Left ventricle myocardium inferior (tissue), 1 donor: ENCODE measurements at places on chromosomes 2 and 18.

- no peak for DNase-seq
These were observed 269.0 kb downstream of the TFCP2L1 start for GRCh38 chr2:121015971-121016485.

DNA sequence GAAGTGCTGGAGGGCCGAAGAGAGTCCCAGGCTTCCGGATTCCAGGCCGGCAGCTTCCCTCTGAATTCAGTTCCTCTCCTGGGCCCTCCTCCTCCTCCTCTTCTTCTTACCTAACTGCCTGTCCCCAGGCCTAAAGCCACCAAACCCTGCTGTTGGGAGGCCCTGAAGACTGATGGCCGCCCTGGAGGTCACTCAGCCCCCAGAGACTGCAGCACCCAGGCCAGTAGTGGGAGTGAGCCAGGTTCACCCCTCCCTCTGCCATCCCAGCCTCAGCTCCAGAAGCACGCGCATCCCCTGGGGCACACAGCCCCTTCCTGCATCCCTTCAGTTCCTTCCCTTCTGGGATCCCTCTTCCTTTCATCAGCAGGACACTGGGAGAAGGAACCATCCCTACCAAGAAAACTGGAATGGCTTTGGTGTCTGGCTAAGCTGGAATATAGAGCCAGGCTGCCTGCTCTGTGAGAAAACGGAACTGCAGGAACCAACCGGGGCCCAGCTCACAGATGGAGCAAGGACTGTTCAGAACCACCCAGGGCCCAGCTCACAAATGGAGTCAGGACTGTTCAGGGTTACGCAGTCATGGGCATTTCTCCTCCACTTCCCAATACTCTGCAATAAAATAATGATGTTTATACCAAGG, 127.4 kb downstream of the NDUFA10 start:
- DNase-seq, result no peak

DNA sequence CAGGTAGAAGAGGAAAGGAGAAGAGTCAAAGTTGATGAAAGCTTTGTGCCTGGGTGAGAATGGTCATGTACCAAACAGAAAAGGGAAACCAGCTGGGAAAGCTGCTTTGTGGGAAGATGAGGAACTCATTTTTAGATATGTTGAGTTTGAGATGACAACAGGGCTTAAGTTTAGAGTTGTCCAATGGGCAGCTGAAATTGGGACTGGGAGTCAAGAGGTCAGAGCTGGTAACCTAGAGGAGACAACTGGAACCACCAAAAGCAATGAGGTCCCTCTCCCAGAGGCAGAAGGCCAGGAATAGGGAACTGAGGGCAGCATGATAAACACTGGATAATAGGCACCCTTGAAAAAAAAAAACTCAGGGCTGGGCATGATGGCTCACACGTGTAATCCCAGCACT, 48.8 kb downstream of the SLC4A1AP start:
- no peak for DNase-seq

DNA sequence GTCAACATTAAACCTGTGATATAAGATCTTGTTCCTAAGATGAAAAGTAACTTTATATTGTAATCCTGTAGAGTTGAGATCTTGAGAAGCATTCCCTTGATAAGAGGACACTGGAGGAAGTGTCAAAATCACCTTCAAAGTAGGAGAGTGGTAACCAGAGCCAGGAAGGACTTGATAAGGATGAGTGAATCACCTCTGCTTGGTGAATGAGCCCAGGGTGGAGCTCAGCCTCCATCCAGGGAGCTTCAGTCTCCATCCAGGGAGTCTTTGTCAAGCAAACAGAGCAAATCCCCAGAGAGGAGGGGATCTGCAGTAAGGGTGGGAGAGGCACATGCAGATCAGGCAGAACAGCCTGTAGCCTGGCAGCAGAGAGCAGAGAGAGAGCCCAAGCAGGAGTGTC, 167.1 kb upstream of the SIX2 start:
- no peak for DNase-seq

GRCh38 chr2:48319863-48320262, 210.1 kb upstream of the STON1 start:
- DNase-seq, result no peak

DNA sequence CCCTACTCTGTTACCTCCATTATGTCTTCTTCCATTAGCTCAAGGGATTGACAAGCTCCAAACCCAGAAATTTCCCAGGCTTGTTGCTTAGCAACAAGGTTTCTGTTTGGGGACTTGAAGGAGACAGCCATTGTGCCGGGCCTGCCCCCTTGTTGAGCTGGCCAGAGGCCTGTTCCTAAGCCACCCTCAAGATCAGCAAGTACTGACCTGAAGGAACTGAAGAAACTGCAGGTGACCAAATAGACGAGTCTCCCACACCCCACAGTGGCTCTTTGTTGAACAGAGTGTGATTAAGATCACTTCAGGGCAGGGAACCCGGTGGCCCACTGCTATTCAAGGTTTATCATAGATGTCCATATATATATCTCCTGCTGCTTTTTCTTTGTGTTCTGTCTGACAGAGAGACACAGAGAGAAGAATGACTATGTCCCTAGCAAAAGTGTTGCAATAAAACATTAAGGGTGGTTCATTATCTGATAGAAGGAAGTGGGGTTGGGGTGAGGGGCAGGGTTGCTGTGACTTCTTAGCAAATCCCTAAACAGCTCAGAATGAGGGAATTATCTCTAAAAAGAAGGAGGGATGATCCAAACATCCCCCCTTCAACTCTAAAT, 69.2 kb downstream of the RNF144A start:
- no peak for DNase-seq

GRCh38 chr18:13124411-13124810, 94.1 kb upstream of the LDLRAD4 start:
- DNase-seq, result no peak

- no peak for DNase-seq
These were observed 109.1 kb downstream of the HDAC4 start for GRCh38 chr2:239291475-239292350.

- DNase-seq, result no peak
These were observed 31.5 kb downstream of the RBFA start for GRCh38 chr18:80065705-80066104.

DNA sequence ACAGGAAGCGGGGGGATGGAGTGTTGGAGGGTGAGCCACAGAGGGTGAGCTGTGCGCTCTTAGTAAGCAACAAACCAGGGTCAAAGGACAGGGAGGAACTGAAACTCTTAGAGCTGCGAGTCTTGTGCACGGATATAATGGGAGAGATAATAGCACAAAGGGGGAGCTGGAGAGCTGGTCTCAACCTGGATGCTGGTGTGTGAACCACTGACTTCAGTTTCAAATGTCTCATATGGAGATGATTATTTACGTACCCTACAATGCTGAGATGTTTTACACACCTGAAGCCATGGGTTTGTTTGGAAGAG, 35.9 kb downstream of the PTGR3 start:
- DNase-seq, result no peak

- DNase-seq, result no peak
These were observed 1255.2 kb downstream of the CNTNAP5 start for GRCh38 chr2:125280265-125280664.

GRCh38 chr2:216761133-216761532, 65.8 kb upstream of the IGFBP5 start:
- no peak for DNase-seq

DNA sequence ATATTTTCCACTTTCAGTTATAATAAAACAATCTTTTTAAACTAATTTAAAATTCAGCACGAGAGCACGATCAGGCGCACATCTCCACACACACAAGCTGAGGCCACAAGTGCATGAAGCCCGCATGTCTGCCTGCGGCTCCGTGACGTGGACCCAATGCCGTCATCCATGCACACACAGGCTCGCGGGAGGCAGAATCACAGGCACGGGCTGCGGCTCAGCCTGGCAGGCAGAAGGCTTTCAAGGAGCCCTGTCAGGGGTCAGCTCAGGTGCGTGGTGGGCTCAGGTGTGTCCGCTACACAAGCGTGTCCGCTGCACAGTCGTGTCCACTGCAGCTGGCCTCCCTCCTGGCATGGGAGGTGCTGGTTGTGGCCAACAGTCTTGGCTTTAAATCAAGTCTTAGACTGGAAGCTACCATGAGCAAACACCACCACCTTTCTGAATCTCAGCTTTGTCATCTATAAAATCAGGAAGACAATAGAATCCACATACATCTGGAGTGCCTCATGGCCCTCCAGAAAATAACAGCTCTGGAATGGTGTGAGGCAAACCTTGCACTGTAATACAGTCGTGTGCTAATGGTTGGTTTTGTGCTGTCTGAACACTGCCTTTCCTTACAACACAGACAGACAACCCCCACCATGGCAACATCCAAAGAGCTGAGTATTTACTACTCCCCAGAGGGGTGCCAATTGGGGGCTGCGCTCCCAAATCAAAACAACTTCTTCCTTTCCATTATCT, 210.1 kb downstream of the NDUFA10 start:
- peak; percentile 14 for DNase-seq

DNA sequence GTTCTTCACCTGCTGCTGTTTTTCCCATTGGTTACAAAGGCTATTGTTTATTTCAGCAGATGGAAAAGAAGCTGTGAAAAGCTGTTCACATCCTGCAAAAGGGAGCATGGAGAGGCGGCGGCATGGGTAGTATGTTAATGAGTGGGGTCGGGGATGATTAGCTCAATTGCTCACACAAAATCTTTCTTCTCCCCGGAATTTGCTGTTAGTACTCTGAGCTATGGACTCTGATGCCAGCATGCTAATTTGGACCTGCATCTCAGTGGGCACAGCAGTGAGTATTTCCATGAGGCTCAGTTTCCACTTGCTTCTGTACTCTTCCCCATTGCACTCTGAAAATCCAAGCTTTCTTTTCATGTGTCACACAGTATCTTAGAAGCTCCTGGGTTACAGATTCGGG, 61.6 kb downstream of the DNER start:
- DNase-seq, result no peak

- no peak for DNase-seq
These were observed 121.2 kb downstream of the LYPD6 start for GRCh38 chr2:149451417-149452165.

DNA sequence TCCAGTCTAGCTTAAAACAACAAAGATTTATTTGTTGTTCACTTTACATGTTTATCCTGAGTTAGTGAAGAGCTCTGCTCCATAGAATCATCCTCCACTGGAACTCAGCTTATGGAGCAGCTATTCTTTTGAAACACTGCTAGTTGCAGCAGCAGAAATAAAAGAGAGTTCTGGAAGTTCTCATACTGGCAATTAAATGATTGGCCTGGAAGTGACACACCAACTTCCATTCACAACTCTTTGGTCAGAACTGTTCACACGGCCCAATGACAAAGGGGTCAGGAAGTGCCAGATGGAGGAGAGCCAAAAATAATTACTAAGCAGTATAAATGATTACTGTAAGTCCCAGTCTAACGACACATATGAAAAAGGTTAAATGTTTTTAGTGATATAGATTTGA, 39.1 kb downstream of the FBXO11 start:
- no peak for DNase-seq

DNA sequence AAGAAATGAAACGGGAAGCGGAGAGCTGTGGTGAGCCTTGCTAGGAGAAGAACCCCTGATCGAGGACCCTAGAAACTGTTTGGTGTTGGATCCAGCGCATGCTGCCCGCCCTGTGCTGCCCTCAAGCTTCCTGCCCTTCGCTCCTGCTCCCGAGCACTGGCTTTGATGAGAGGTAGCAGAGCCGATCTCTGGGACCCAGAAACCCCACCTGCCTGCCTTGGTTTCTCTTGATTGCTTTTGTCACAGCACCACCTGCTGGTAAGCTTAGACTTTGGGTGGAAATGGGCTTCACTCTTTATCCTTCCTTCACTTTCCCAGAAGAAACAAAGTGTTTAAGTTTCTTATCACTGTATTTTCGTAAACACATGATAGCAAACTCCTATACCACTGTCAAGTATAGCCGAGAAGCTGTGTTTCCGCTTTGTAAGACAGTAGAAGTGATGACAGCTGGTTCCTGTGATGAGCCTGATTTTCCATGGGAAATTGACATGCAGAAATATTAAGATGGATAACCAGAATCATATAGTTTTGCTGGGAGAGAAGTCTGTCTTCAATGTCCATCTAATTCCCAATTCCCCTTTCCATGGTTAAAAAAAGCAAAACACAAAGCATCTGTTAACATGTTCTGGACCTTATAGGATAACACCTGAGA, 267.4 kb downstream of the PHLPP1 start:
- DNase-seq, result no peak

- no peak for DNase-seq
These were observed 5.5 kb upstream of the CYBRD1 start for GRCh38 chr2:171516793-171517192.

- no peak for DNase-seq
These were observed 443.2 kb upstream of the GYPC start for GRCh38 chr2:126212735-126213134.

DNA sequence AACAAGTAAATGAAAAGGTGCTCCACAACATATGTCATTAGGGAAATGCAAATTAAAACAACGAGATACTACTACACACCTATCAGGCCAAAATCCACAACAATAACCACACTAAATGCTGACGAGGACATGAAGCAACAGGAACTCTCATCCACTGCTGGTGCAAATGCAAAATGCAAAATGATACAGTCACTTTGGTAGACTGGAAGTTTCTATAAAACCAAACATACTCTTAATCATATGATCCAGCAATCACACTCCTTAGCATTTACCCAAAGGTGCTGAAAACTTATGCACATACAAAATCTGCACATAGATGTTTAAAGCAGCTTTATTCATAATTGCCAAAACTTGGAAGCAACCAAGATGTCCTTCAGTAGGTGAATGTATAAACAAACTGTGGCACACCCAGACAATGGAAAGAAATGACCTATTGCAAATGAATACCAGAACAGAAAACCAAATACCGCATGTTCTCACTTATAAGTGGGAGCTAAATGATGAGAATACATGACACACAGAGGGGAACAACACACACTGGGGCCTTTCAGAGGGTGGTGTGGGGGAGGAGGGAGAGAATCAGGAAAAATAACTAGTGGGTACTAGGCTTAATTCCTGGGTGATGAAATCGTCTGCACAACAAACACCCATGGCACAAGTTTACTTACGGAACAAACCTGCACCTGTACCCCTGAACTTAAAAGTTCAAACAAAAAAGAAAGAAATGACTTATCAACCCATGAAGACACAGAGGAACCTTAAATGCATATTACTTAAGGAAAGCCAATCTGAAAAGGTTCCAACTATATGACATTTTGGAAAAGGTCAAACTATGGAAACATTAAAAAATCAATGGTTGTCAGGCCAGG, 80.4 kb downstream of the ASXL2 start:
- DNase-seq, result no peak

- DNase-seq, result no peak
These were observed 133.5 kb downstream of the FAM124B start for GRCh38 chr2:224268441-224268840.

GRCh38 chr2:1701020-1701419, 43.3 kb downstream of the PXDN start:
- no peak for DNase-seq
